Spinal cord (tissue), 10 donors: ENCODE measurements at places on chromosomes 1 and 21.

DNA sequence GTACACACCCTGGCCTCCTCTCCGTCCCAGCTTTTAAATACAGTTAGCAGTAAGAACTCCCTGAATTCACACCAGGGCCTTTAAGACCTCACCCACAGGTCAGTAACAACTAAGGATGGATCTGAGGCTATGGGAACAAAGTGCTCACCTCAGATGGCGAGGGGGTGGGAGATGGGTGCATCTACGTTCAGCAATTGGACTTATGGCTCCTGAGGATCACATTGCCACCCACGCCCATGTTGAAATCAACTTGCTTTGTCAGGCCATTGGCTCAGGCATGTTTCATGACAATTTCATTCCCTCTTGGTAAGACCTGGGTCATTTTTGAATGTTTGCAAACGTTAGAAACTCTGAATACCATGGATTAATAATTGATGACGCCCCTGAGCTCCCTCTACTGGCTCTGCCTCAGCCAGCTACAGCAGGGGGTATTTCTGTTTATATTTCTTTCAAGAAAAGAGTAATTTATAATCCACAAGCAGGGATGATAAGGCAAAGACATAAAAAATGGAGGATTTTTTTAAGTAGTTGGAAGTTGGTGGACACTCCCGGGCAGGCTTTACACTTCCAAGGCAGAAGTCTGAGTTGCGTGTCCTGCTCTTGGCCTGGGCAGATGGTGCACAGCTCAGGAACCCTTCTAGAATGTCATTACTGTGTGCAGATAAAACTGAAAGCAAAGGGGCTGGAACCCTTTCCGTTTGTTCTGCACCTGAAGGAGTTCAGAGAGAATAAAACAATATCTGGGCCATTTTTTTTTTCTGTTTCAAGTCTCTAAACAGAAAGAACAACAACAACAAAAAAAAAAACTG is 13.7 kb upstream of the LBR start:
- no peaks in the 10 kb centered on the region for H3K36me3 ChIP-seq
- no peak for DNase-seq
- H3K4me1 ChIP-seq: peaks cover 12% of the 10 kb centered on the region
- no peak overlapping the region for H3K27ac ChIP-seq

DNA sequence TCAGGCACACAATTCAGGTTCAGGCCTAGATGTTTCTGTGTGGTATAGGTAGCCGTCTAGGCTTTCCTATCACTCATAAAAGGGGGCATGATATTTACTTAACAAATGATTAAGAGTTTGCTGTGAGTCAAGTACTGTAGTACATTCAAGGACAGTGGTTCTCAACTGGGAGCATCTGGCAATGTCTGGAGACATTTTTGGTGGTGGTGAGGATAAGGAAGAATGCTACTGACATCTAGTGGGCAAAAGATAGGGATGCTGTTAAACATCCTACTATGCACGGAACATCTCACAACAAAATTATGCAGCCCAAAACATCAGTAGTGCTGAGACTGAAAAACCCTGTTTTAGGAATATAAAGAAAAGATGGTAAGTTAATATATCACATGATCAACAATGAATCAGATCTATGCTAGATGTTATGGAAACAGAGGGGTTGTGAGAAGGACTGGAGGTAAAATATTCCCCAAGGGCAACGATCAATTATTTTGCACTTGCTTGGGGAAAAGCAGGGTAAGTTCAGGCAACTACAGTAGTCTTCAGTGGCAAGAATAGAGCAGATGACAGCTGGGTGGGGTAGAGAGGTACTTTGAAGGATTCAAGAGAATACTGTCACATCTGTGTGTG is 4.9 kb downstream of the DNTTIP2 start:
- no peaks in the 10 kb centered on the region for H3K27me3 ChIP-seq
- DNase-seq: no peak
- no peak overlapping the region for H3K27ac ChIP-seq
- peaks cover 11% of the 10 kb centered on the region for H3K4me1 ChIP-seq
- H3K36me3 ChIP-seq: peaks cover 16% of the 10 kb centered on the region
- H3K4me3 ChIP-seq: no peak overlapping the region

- H3K4me3 ChIP-seq: peak overlapping the region; percentile 71
- H3K36me3 ChIP-seq: peaks cover 3% of the 10 kb centered on the region
- H3K27me3 ChIP-seq: no peaks in the 10 kb centered on the region
- peak overlapping the region; percentile 85 for H3K27ac ChIP-seq
- no peak for DNase-seq
- H3K4me1 ChIP-seq: peaks cover 63% of the 10 kb centered on the region
These were observed 4.7 kb downstream of the BTBD19 start for GRCh38 chr1:44812822-44813543.

GRCh38 chr1:47951026-47951425 is 46.2 kb downstream of the TRABD2B start:
- no peak overlapping the region for H3K4me3 ChIP-seq
- peaks cover 19% of the 10 kb centered on the region for H3K4me1 ChIP-seq
- no peaks in the 10 kb centered on the region for H3K36me3 ChIP-seq
- peak overlapping the region; percentile 61 for H3K27ac ChIP-seq
- H3K27me3 ChIP-seq: no peaks in the 10 kb centered on the region

GRCh38 chr1:224141693-224142092 is 27.8 kb downstream of the FBXO28 start:
- no peak overlapping the region for H3K27ac ChIP-seq
- H3K27me3 ChIP-seq: no peaks in the 10 kb centered on the region
- no peaks in the 10 kb centered on the region for H3K4me1 ChIP-seq
- peaks cover 19% of the 10 kb centered on the region for H3K36me3 ChIP-seq
- no peak for DNase-seq

- no peak overlapping the region for H3K27ac ChIP-seq
- no peaks in the 10 kb centered on the region for H3K27me3 ChIP-seq
- no peaks in the 10 kb centered on the region for H3K4me1 ChIP-seq
- no peaks in the 10 kb centered on the region for H3K36me3 ChIP-seq
- H3K4me3 ChIP-seq: no peak overlapping the region
- no peak for DNase-seq
These were observed 40.6 kb upstream of the MARK1 start for GRCh38 chr1:220487297-220487820.

GRCh38 chr1:84988588-84988987 is 8.3 kb downstream of the MCOLN2 start:
- no peaks in the 10 kb centered on the region for H3K27me3 ChIP-seq
- no peaks in the 10 kb centered on the region for H3K4me1 ChIP-seq
- no peak for DNase-seq
- H3K36me3 ChIP-seq: no peaks in the 10 kb centered on the region

- DNase-seq: no peak
- H3K36me3 ChIP-seq: no peaks in the 10 kb centered on the region
- no peak overlapping the region for H3K4me3 ChIP-seq
- peaks cover 36% of the 10 kb centered on the region for H3K4me1 ChIP-seq
- no peak overlapping the region for H3K27ac ChIP-seq
These were observed 145.3 kb downstream of the PLPP3 start for GRCh38 chr1:56434025-56434424.

DNA sequence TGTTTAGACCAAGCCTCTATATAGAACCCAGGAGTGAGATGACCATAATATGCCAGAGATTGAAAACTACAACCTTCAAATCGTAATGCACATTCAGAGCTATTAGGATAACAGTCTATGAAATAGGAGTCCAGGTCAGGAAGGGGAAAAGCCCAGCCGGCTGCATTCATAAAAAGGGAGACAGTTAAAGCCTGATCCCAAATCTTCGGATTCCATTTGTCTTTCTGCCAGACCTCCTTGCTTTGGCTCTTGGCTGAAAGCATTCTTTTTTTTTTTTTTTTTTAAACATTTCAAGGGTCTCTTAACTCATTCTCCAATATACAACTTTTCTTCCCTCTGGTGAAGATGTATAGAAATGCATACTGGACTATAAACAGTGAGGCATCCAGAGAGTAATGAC is 81.1 kb downstream of the NTPCR start:
- H3K4me3 ChIP-seq: no peak overlapping the region
- no peaks in the 10 kb centered on the region for H3K4me1 ChIP-seq
- no peak for DNase-seq

GRCh38 chr1:209569455-209570207 is 13.9 kb upstream of the CAMK1G start:
- no peak overlapping the region for H3K27ac ChIP-seq
- no peaks in the 10 kb centered on the region for H3K36me3 ChIP-seq
- peaks cover 5% of the 10 kb centered on the region for H3K27me3 ChIP-seq
- H3K4me1 ChIP-seq: peaks cover 9% of the 10 kb centered on the region
- peak overlapping the region; percentile 7 for H3K4me3 ChIP-seq
- DNase-seq: peak; percentile 87

DNA sequence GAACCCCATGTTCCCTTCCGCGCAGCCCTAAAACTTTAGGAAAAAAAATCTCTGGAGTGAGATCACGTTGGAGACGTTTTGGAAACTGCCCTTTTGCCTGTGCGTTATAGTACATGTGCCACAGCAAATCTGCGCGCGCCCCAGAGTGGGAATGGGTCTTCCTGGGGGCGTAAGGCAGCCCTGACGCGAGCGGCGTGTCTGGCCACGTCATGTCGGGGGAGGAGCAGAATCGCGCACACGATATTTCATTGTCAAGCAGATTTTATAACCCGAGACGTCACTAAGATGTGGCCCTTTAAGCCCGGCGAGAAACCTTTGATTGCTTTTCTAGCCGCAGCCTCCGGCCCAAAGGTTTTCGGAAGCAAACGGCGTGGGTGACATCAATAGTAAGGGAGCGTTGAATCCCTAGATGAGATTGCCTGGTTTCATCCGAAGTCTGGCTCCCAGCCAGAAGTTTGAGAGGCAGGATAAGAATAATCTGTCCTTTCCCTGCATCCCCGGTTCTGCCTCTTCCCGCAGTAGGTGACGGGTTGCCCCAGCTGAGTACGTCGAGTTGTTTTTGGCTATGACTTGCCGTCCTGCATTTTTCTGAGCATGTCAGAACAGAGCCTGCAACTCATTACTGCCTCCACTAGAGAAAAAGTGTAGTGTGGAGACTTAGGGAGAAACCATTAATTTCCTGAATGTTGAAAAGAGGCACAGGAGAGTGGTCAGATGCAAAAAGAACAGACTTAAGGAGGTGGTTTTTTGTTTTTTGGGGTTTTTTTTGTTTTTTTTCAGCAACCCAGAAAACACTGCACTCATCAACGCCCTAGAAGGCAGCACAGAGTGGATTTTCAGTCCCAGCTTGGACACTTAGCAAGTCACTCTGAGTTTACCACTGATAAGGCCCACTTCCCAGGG is 817 bp upstream of the PMVK start:
- H3K4me1 ChIP-seq: peaks cover 43% of the 10 kb centered on the region
- peak overlapping the region; percentile 99 for H3K4me3 ChIP-seq
- peak overlapping the region; percentile 99 for H3K27ac ChIP-seq
- H3K36me3 ChIP-seq: no peaks in the 10 kb centered on the region
- peak; percentile 99 for DNase-seq

GRCh38 chr1:154758346-154758745 is 111.7 kb downstream of the KCNN3 start:
- DNase-seq: no peak
- H3K4me1 ChIP-seq: peaks cover 14% of the 10 kb centered on the region
- H3K4me3 ChIP-seq: no peak overlapping the region
- no peak overlapping the region for H3K27ac ChIP-seq

DNA sequence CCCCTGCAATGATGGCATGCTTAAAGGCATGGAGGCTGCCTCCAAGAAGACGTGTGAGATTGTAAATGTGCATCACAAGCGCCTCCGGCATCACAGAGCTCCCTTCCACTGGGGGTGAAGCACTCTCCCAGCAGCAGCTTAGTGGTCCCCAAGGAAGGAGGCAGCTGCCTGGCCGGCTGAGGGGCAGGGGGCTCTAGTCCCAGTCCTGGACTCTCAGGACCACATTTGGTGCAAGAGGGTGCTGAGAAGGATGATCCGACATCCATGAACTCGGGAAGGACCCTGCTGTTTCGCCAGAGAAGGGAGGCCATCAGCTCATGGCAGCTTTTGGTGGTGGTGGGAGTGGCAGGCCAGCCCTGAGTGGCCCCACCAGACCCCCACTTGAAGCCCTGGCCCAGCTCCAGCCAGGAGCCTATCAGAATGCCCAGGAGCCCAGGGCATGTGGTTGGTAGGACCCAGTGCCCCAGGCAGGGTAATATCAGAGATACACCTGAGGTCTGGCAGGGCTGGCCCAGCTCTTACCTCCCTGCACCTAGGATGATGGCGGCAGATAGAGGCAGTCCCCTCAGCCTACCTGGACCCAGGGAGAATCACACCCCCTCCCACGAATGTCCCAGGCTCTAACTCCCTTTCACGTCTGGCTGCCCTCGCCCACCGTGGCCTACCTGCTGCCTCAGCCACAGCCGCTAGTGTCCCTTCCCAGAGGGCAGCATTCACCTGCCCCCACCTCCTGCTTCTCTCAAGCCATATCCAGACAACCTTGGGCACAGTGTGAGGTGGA is 2.4 kb upstream of the WNT9A start:
- H3K36me3 ChIP-seq: peaks cover 4% of the 10 kb centered on the region
- no peak for DNase-seq
- H3K27me3 ChIP-seq: peaks cover 4% of the 10 kb centered on the region
- H3K4me3 ChIP-seq: no peak overlapping the region
- no peak overlapping the region for H3K27ac ChIP-seq
- peaks cover 41% of the 10 kb centered on the region for H3K4me1 ChIP-seq

DNA sequence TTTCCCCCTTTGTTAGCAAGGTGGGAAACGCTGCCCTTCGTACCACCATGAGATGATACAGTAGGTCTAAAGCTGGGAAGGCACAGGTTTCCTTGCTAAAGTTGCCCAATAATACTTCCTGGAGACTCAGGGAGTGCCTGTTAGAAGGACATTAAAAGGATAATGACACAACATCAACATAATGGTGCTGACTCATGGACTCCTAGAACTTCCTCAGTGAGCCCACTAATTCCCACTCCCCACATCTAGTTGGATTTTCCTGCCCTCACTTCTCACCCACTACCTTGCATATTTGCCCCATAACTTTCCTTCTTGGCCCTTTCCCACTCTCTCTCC is 17.5 kb downstream of the CFAP45 start:
- no peak overlapping the region for H3K27ac ChIP-seq
- H3K27me3 ChIP-seq: no peaks in the 10 kb centered on the region
- no peaks in the 10 kb centered on the region for H3K4me1 ChIP-seq
- no peaks in the 10 kb centered on the region for H3K36me3 ChIP-seq
- no peak for DNase-seq
- no peak overlapping the region for H3K4me3 ChIP-seq

- H3K36me3 ChIP-seq: no peaks in the 10 kb centered on the region
- H3K27ac ChIP-seq: no peak overlapping the region
- DNase-seq: no peak
- no peaks in the 10 kb centered on the region for H3K4me1 ChIP-seq
These were observed 47.8 kb downstream of the GIPC2 start for GRCh38 chr1:78093560-78093959.

GRCh38 chr1:2596530-2597333 is 10.2 kb downstream of the PRXL2B start:
- H3K36me3 ChIP-seq: peaks cover 3% of the 10 kb centered on the region
- H3K4me1 ChIP-seq: peaks cover 11% of the 10 kb centered on the region
- no peak for DNase-seq

GRCh38 chr1:98129491-98129890 is 208.7 kb upstream of the DPYD start:
- DNase-seq: no peak
- H3K27me3 ChIP-seq: no peaks in the 10 kb centered on the region
- no peak overlapping the region for H3K27ac ChIP-seq

- no peaks in the 10 kb centered on the region for H3K4me1 ChIP-seq
- no peaks in the 10 kb centered on the region for H3K27me3 ChIP-seq
- H3K36me3 ChIP-seq: no peaks in the 10 kb centered on the region
These were observed 9.7 kb upstream of the LYST start for GRCh38 chr1:235876402-235876841.
